ENCODE measurements at places on chromosomes 7 and 10.
A peak's percentile ranks its signal among the peaks of the same experiment; 100 is the strongest.

DNA sequence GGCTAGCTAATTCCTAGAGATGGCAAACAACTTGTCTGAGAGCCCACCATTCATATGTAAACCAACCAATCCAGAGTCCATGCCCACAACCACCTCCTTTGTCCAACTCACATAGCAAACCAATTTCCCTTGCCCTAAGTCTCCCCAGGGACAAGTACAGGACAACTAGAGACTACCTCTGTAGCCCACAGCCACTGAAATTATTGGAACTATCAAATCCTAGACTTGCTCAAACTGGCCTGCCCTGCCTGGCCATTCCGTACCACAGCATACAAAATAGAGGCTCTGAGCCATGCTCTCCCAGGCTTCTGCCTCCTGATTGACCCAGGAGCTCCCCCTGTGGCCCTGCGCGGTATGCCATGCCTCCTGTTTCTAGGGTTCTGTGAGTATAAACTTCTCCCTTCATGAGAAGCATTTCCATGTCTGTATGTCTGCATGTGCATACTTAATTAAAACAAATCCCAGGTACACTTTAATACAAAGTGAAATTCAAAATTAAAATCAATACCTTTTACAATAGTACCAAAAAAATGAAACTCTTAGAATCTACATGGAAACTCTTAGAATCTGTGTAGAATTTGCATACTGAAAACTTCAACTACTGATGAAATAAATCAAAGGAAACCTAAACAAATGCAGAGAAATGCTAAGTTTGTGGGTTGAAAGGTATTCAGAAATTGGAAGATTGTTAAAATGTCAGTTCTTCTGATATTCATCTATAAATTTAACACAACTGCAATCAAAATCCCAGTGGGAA lies 4.0 kb upstream of the HECW1 start:
- peak; percentile 75 for DNase-seq

GRCh38 chr7:47584536-47584895 lies 2.6 kb upstream of the TNS3 start:
- no peak for DNase-seq

GRCh38 chr10:96075977-96076376 lies 32.6 kb downstream of the CCNJ start:
- no peak for DNase-seq

GRCh38 chr7:42479452-42479815 lies 242.4 kb upstream of the GLI3 start:
- no peak for DNase-seq

GRCh38 chr7:19561121-19561805 lies 147.6 kb downstream of the POLR1F start:
- no peak for DNase-seq

DNA sequence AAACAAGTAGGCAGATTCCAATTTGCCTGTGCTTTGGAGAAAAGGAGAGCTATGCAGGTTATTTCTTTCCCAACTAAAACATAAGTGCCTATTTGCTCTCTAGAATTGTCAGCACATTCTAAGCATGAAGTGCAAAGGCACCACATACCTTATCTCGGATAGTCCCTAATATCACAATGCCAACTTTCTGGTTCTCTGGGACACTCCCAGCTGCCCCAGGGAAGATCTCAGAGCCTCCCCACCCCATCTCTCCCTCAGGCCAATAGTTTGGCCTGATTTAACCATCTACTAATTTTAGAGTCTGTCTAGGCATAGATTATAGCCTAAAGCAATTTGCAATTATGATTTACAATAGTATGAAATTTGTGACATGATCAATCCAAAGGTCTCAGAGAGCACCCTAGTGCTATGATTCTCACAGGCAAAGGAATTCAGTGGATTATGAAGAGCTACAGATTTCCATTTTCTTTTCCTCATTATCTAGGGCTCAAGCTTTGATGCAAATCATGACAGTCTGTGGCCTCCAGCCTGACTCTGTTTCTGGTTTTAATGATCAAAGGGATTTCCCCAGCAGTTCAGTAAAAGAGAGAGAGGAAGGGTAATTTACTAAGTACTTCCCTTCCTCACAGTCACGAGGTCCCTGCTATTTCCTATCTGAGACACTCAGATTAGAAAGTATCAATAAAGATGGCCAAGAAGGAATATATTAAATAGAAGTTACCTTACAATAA lies 29.0 kb upstream of the IL6 start:
- DNase-seq: no peak

DNA sequence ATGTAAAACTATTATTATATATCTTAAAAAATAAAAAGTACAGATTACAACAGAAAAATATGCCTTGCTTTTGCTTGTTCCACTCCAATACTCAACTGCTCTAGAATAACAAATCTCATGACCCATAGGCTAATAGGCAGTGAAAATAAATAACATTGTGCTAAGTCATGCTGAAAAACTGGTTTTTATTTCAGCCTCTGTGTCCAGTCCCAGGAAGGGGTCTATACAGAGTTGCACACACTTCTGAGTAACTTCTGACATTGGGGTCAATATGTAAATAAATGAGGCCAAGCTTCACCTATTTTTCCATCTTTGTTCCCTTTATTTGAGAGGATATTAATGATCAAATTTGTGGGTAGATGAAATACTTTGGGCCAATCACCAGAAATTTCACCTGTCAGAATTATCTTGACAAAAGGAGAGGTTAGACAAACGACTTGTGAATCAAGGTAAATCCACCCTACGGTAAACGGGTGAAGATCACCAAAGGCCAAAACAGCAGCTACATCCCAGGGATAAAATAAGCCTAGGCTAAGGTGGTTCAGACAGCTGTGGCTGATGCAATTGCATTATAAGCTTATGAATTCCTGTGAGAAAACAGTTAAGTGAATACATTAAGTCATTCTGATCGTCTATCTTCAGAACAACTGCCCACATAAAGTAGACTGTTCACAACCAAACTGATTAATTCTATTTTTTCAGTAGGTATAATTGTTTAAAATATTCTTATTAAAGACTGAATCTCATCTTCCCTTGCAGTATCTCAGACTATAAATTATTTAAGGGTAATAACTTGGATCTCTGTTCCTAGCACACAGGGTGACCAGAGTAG lies 87.5 kb downstream of the UBE2H start:
- no peak for DNase-seq

- DNase-seq: no peak
Measured at GRCh38 chr10:71409516-71410104, 12.9 kb downstream of the CDH23 start.

DNA sequence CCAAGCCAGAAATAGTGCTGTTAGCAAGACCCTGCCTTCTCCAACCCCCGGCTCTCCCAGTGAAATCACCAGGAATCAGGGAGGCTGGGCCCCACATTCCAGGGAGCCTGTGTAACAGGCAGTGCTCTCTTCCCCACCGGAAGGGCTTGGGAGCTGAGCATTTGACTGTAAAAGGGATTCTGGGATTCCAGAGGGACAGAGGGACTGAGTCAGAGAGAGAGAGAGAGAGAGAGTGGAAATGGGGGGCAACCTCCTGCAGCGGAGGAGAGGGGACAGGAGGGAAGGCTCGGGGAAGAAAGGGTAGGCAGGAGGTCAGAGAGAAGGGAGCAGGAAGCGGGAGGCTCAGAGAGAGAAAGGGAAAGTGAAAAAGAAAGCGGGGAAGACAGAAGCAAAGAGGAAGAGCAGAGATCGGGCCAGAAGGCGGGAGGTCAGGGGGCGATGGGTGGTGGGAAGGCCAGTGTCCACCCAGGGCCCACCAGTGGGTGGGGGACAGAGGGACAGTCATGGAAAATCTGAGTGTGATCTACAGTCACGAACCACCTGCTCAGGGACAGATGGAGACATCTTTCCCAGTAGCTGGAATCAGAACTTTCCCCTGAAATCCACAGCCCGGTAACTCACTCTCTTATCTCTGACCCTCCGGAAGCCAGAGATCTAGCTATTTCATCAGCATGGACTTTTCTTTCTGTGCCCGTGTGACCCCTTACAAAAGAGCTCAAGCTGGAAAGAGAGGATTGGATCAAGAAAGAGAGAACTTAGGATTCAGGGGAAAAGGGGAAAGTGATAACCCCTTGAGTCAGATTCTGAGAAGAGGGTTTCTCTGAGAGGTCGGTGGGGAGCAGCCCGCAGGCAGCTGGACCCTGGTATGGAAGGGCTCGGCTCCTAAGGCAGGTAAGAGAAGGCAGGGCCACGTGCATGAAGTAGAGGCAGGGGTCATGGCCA lies 4.6 kb upstream of the SERPINE1 start:
- peak; percentile 84 for DNase-seq

GRCh38 chr10:48772059-48772458 lies 87.4 kb downstream of the WDFY4 start:
- DNase-seq: no peak

DNA sequence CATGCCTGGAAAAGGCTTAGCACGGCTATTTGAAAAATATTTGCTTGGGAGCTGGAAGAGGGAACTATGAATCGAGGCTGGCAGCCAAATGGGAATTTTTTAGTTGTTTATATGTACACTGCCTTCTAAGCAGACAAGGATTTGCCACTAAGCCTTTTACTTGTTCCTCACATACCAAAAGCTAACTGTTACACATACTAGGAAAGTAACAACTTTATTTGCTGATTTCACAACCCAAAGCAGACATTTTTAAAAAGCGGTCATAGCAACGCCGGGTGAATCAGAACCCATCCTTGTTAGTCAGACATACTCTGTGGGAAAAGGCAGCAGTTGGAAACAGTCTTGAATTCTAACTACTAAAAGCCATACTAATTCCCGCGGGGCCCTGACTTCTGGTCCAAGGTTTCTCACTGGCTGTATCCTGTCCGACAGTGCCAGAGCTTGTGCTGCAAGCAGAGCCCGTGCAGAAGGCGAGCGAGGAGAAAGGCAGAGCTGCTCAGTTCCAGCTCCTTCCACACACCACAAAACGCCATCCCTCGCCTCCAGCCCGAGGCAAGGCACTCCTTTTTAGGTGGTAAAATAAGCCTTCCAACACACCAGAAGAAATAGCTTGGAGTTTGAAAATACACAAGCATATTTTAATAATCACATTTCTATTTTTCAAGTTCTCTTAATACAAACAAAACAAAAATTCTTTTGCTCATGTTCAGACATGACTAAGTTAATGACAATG lies 89.2 kb downstream of the RNF216 start:
- DNase-seq: peak; percentile 62

DNA sequence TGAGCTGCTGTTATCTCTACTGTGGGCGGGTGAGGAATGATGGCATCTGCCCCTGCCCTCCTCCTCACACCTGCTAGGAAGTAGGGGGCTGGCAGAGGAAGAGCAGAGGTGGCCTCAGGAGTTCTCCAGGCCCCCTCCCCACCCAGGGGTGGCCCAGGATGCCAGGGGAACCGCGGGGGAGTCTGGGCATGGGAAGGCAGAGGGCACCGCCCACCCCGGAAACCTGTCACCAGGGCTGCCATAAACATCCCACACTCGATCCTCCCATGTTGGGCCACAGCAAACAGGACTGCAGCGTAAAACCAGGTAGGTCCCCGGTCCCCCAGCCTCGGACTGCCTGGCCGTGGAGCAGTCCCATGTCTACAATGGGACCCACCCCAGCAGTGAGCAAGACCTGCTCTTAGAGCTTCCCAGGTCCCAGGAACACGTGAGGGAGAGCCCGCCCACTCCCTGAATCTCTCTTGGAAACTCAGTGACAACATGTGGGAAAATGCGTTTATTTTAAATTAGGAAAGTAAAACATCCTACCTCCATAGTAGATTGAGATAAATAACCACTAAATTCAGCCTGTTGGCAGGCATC lies 23.4 kb downstream of the EBF3 start:
- DNase-seq: no peak

DNA sequence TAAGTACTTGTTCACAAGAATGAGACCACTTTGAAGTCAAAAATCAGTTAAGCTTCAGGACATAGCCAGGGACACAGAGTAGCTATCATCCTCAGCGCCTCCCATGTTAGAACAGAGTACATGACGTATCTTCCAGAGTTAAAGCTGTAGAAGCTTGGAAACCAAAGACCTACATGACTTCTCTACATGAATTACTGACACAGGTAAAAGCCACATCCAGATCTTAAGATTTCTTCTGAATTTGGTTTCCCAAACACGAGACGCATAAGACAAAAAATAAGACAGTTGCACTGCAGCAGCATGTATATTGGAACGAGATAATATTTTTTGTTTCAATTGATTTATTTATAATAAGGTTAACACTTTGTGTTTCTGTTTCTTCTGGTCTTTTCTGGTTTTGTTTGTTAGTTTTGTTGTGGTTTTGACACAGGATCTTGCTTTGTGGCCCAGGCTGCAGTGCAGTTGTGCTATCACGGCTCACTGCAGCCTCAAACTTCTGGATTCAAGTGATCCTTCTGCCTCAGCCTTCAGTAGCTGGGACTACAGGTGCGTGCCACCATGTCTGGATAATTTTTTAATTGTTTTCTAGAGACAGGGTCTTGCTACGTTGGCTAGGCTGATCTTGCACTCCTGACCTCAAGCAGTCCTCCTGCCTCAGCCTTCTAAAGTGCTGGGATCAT lies 10.2 kb upstream of the EPC1 start:
- DNase-seq: no peak

- DNase-seq: no peak
Measured at GRCh38 chr7:31850601-31851000, 163.6 kb downstream of the PPP1R17 start.

- no peak for DNase-seq
Measured at GRCh38 chr10:14142606-14143250, 188.0 kb downstream of the FRMD4A start.

DNA sequence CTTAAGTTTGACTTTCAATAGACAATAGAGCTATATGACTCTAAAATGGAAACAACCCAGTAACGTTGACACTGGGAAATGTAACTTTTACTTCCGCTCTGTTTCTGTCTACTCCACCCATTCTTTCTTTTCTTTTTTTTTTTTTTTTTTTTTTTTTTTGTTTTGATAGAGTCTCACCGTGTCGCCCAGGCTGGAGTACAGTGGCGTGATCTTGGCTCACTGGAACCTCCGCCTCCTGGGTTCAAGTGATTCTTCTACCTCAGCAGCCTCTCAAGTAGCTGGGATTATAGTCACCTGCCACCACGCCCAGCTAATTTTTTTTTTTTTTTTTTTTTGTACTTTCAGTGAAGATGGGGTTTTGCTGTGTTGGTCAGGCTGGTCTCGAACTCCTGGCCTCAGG lies 13.9 kb downstream of the PRSS2 start:
- no peak for DNase-seq

DNA sequence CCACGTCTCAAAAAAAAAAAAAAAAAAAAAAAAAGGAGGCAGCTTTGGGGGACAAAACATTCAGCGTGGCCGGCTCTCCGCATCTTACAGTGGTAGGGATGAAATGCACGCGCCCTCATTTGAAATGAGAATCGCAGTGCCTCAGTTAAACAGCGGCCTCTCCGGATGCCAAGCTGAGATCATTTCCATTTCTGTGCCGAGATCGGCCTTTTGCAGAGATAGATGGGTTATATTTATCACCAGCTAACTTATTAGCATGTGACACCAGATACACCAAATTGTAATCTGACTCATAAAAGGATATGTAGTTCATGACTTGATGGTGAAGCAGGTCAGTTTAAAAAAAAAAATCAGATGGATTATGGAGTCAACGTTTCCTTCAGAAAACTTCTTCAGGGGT lies 138.7 kb downstream of the CUX1 start:
- DNase-seq: no peak

GRCh38 chr7:120825576-120825975 lies 32.4 kb downstream of the TSPAN12 start:
- DNase-seq: no peak

Data from AG08396 (cell line).